ENCODE measurements at places on chromosomes 2 and 18.

DNA sequence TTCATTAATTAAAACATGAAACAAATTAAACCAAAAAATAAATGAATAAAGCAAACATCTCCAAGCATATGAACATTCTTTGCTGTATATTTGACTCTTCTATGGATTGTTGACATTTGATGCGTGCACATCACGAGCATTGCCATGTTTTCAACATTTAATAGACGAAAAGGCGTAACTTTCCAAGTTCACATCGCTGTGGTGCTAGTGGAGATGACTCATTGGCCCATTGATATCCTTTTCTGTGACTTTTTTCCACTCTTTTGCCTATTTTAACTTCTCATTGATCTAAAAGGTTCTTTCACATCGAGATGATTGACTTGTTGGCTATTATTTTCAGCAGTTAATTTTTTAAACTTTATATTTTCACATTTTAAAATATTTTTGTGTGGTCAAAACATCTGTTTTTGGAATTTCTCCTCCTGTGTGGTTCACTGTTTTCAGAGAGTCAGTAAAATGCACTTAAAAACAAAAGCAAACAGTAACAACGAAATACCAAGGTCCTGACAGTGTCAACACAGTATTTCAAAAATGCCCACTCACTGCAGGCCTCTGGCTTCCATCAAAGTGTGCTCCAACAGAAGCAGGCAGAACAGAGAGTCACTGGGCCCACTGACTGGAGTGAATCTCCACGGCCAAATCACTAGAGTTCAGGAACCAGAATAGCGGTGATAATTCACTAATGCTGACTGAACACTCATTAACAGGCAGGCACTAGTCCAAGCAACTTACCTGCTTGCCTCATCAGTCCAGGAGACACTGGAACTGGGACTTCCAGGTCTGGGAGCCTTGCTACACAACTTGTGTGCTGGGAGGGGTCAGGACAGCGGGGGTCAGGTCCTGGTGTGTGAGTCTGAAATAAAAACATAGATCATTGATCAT lies 372.2 kb upstream of the SMIM21 start:
- DNase-seq = no peak

DNA sequence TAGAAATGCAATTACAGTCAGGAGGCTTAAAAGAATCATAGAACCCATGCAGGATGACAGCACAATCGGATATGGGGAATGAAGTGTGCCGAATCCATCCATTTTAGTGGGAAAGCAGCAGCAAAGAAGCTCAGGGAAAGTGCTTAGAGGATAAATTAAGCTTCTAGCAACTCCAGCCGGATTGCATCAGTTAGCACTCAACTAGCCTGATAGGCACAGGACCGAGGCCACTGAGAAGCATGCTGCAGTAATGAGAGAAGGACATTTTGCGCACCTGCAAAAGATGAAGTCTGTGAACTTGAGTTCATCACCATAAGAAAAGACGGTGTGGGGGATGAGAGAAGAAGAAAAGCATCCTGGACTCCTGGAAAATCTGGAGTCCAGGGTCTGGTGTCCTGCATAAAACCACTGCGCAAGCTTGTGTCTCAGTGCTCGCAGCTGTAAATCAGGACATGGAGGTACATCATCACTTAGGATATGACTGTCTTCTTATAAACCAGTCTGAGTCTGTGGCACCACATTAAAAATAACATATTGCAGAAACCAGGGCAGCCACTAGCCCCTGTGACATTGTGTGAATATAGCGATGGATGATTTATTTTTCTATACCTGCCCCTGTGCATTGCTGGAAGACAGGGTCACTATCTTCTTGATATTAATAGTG lies 665.5 kb upstream of the SOX11 start:
- DNase-seq = no peak

- no peak for DNase-seq
Observed at GRCh38 chr2:156437931-156438410, 1.8 kb downstream of the GPD2 start.

DNA sequence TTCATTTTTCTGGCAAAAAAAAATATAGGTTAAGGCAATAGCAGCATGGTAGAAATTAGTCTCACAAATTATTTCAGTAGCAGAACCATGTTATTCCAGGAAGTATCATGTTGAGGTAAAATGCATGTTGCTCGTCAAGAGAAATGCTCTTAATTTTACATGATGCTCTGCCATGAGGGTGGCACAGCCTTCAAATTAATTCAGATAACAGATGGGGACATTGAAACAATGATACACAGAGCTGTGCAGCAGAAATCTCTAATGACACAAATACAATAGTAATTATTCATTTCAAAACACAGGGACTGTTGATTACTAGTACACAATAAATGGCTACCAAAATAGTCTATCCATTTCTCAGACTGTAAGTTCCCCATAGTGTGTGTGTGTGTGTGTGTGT lies 24.8 kb downstream of the GAREM1 start:
- DNase-seq = no peak

DNA sequence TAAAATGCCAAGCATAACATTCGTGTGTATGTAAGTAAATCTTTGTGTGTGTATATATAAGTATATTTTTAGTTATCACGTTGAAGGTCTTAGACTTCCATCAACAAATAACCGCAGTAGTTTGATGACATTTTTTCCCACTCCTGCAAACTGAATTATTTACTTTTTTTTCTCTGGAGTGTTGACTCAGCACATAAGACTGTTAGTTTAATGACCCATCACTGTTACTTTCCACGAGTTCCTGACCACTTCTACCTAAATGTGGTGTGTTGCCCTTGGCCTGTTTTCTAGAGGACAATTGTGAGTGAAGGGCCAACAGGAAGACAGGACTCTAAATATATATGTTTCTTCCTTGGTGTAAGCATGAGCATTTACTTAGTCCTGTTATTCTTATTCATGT lies 71.3 kb upstream of the TXNDC2 start:
- no peak for DNase-seq

DNA sequence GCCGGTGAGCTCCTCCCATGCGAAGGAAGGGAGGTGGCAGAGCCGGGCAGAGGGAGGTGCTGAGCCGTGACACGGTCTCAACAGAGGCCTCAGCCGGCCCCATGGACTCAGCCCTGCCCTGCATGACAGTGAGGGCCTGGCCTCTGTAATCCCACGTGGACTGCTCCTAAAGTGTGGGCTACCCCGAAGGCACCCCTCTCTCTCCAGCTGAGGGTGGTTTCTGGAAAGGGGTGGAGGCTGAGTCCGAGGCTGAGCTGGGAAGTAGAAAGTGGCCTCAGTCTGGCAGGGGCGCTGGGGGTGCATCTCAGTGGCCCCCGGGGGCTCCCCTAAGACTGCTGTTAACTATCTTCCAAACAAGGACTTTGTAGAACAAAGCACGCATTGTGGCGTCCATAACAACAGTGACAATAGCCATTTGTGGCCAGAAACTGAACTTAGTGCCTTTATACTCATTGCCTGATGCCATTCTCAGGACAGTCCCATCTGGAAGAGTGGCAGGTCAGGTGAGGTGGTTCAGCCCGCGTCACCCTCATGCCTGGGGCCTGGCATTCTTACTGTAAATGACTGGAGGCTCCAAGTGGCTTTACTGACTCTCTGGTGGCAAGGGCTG lies 192.4 kb downstream of the TWIST2 start:
- DNase-seq = no peak

- no peak for DNase-seq
Observed at GRCh38 chr2:63544017-63544627, 44.2 kb downstream of the WDPCP start.

DNA sequence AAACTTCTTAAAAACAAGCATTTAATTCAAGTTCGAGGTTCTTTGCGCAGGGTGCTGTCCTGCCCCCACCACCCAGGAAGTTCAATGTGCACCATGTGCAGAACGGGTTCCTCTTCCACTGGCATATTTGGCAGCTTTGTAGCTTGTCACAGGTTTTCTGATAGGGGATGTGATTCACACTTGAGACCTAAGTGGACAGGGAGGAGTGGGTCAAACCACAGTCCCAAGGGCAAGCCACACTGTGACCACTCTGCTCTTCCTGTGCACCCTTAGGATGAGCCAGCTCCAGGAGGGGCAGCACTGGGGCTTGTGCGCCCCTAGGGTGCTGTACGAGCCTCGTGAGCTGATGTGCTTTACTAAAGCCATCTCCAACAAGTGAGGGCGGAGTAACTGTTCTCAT lies 82.5 kb downstream of the TGFA start:
- DNase-seq = no peak

GRCh38 chr2:201777043-201777442 lies 3.7 kb downstream of the ALS2 start:
- DNase-seq = no peak

GRCh38 chr2:133837441-133838094 lies 269.3 kb upstream of the NCKAP5 start:
- no peak for DNase-seq

DNA sequence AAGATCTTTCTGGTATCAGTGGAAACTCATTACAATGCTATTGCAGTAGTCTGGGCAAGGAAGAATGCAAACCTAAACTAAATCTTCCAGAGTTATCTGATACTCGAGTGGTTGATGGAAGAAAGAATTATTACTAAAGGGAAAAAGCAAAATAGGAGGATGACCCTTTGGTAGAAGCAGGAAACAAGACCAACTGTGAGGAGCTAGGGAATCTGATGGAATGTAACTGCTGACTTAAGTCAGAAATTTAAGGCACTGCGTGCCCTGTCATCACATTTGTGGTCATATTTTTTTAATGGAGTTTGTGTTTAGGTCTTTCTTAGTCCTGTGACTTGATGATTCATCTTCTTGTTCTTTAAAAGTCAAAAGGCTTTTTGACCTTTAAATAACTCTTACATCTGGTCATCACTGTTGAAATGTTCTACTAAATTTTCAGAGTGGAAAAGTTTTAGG lies 36.5 kb upstream of the ARMC9 start:
- no peak for DNase-seq

DNA sequence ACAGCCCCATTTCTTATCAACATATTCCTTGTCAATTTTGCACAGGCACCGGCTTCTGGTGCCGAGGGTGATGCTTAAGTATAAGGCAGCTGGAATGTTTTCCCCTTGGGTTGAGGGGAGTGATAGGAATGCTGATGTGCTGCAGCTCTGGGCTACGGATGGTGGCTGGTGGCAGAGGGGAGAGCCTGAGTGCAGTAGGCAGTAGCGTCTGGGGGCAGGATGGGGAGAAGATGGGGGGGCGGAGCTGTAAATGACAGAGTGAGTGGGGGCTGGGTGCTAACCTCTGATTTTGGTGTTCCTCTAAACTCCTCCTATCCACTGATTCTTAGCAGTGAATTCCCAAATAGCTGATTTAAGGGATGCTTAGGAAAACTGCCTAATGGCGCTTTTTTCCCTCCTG lies 20.7 kb downstream of the TMEM178A start:
- DNase-seq = no peak
